Eye (tissue), 1 donor: ENCODE measurements at places on chromosomes 2 and 18.

DNA sequence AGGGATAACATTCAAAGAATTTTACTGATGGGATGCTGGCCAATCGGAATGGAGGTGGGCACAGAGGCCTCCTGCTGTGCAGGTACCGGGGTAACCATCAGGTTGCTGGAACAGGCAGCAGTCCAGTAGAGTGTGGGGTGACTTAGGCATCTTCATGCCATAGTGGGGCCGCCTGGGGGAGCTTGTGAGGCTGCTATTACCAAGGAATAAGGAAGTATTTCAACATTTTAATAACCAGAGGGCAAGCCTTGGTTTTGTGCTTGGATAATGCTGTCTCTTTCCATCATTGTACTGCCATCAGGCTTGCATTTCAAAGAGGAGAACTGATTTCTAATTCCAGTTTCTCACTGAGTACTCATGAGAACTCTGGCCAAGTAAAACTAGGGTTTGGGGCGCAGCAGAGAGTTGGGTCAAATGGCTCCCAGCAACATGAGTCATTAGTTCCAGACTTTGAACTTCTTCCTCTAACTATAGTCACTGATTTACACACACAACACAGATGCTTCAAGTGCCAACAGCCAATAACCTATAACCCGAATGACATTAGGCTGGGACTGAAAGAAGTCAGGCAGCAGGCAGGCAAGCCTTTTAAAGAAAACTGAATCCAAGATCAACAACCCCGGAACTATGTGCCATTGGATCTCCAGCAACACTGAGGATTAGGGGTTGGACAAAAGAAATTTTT, 56.1 kb upstream of the FHL2 start:
- DNase-seq, result no peak

- no peak for DNase-seq
Measured at GRCh38 chr2:18988631-18989232, 369.7 kb downstream of the OSR1 start.

DNA sequence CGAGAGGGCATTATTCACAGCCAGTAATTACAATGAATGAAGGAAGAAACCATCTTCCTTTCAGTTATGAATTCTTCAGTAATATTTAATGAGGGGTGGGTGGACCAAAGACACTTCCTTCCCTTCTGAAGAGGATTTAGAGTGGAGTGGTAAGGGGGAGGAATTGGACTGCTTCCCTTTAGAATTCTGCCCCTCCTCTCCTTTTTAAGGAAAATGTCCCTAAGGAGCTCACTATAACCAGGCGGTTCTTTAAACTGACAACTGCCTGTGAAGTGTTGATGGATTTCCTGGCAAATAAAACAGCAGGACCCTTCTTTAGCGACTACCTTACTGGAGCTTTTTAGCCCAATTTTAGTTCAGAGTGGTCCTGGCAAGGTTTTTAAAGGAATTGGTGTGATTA, 86.4 kb downstream of the LIMS1 start:
- peak; percentile 47 for DNase-seq

- DNase-seq, result peak; percentile 92
Measured at GRCh38 chr2:235746257-235746934, 252.6 kb downstream of the AGAP1 start.

- no peak for DNase-seq
Measured at GRCh38 chr2:3277748-3278520, 99.7 kb downstream of the EIPR1 start.

DNA sequence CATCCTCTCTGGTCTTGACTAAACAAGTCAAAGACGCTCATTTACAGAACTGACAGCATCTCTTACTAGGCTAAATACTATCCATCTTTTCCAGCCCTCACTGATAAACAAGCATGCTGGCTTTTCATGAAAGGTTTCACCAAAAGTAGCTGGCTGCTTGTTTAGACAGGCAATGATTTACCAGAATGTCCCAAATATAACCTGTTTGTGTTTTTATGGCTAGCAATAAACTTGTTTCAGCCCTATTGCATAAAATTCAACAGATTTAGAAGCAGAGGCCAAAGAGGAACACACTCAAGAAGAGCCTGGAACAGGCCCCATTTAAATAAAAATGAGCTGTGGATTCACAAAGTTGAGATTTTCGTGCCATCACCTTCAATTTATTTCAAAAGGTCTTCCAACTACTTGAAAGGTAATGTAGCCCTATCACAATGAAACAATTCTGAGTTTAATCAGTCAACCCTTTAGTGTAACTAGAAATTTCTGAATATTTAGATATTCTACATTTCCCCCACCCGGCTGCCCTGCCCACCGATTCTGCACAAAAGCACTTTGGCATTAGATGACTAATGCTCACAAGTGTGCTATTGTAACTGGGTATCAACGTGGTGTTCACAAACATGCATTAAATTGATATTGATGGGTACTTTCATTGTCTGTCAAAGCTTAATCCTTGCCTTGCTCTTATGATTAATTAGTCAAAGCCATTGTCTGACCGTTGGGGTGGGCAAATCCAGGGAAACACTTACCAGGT, 54.0 kb downstream of the ST6GAL2 start:
- DNase-seq, result no peak

- no peak for DNase-seq
Measured at GRCh38 chr2:15160201-15160991, 400.7 kb downstream of the NBAS start.

DNA sequence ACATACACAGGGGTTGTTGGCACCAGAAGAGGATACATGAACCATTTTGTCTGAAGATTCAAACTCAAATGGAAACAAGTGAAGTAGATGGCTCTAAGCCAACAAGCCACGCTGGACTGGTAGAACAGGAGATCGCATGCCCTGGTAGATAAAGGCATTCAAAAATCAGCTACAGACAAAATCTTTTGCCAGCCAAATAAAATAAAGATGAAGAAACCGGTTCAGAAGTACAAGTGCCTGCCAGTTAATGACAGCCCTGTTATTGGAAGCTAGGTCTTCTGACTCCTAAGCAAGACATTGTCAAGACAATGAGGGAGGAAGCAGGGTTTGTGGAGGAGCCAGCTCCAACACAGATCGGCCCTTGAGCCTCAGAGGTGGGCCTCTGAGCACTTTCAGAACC, 52.3 kb downstream of the EHD3 start:
- no peak for DNase-seq

DNA sequence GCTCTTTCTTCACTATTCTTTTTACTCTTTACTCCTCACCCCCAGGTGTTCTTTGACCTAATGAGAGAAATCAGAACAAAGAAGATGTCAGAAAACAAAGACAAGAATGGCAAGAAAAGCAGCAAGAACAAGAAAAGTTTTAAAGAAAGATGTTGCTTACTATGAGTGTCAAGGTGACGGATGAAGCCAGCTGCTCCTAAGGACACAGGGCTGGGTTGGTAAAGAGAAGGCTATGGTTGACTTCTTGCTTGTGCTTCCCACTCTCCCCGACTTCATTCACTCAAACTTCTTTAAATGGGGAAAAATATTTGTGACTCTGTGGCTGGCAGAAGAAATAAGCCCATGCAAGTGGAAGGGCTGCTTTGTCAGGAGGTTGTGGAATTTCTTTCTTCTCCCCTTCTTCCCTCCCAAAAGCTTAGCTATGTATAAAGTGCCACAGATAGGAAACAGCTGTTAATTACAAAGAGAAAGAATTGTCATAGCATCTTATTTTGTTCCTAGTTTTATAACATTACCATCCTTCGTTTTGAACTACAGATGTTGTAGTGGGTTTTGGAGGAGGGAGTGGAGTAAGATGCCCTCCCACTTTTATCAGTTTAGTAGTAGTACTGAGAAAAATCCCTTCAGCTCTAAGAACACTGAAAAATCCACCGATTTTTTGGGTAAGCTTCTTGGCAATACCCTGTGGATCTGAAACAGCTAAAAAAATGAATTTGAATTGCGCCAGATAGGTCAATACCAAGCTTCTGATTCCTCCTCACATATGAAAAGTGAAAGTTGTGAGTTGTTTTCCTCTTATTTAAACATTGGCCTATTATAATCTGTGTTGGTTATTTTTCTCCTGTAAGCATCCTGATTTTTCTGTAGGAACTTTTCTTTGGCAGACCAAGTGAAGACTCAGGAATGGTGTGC, 40.7 kb downstream of the RALB start:
- DNase-seq, result no peak

DNA sequence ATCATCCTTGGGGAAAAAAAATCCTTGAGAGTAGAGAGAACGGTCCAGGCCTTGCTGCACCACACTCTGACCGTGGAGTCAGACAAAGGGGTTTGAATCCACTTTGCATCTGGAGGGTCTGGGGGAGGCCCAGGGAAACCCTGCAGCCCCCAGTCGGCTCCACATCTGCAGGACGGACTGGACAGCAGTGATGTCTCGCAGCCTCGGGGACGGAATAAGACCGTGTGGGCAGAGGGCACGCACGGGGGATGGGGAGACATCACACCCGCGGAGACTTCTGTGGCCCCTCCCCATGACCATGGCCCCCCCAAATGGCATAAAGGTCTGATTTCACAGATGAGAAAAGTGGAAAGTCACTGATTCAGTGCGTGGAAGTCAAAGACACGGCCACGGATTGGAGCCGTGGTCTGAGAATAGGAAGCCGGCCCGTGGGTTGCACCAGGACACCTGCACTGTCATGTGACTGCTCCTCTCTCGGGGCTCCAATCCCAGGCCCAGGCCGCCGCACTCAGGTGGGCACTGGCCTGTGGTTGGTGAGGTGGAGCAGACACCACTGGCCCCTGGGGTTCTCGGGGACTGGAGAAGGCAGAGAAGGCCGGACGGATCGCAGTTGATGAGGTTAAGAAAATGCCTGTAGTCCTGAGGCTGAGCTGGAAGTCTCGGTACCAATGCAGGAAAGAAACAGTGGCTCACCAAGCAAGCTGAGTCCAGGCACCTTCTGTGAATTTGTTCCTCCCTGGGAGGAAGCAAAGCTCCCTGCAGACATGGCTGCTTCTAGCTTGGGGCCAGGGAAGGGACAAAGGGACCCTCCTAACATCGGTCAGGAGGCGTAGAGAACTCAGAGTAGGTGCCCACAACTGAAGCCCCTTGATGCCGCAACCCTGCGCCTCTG, 61.8 kb downstream of the RTP5 start:
- DNase-seq, result no peak

- peak; percentile 64 for DNase-seq
Measured at GRCh38 chr18:159037-159652, 788 bp downstream of the USP14 start.

DNA sequence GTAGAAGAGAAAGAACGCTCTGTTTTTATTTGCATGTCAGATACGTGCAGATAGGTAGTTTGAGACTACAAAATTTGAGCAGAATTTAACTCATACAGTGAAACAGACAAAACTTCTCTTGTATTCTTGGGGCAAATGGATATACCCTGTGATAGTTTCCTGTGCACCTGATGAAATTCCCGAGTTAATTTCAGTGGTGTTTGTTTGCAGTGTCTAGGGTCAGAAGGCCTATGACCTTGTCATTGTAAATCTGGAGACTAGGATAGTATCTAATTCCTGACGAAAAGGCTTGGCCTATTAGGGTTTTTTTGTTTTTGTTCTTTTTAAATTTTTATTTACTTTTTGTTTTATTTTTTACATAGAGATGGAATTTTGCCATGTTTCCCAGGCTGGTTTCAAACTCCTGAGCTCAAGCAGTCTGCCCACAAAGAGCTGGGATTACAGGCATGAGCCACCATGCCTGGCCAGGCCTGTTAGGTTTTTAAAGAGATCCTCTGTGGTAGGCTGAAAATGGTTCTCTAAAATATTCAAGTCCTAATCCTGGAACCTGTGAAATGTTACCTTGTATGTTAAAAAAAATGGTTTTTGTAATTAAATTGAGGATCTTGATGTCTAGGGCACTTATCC, 17.6 kb downstream of the LCLAT1 start:
- no peak for DNase-seq

- DNase-seq, result no peak
Measured at GRCh38 chr2:2269989-2270562, 61.0 kb downstream of the MYT1L start.

DNA sequence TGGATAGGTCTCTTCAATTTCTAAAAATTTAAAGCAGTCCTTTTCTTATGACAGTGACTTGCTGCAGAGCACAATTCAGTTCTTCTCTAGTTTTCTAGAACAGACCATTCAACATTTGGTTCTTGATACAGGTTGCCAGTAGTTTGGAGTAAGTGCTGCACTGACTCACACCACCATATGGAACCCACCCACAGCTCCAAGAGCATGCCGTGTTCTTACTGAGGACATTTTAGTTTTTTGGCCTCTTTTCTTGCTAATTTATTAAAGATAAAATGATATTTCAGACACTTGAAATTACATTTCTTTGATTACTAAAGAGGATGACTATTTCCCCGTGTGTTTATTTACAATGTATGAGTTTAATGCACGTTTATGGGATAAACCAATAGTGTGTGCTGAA, 120.0 kb downstream of the COL4A4 start:
- no peak for DNase-seq

DNA sequence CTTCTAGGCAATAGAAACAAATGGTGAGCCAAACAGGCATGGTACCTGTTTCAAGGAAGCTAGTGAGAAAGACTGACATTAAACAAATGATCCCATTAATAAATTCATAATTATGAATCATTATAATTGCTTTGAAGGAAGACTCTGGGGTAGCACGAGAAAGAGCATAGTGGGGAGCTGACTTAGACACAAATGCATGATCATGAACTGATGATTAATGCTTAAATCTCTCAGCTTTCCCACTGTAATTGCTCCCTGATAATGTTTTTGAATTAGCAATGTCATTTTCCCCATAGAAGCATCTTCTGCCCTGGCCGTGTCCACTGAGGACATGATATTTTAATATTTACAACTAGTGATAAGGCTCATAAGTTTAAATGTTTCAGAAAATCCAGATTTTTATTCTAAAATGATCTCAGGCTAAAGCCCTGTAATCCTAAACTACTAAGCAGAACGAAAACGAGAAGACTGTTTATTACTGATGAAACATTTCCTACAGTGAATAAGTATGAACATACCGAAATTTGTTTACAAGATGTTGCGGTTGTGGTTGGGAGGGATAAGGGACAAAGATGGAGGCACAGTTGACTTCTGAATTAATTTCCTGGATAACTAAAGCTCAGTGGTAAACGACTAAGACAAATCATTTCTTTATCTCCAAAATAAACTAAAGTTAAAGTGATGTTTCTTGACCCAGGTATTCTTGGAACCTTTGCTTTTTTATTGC, 47.3 kb upstream of the TACR1 start:
- no peak for DNase-seq

- peak; percentile 24 for DNase-seq
Measured at GRCh38 chr2:32135409-32135808, 30.3 kb upstream of the SLC30A6 start.

DNA sequence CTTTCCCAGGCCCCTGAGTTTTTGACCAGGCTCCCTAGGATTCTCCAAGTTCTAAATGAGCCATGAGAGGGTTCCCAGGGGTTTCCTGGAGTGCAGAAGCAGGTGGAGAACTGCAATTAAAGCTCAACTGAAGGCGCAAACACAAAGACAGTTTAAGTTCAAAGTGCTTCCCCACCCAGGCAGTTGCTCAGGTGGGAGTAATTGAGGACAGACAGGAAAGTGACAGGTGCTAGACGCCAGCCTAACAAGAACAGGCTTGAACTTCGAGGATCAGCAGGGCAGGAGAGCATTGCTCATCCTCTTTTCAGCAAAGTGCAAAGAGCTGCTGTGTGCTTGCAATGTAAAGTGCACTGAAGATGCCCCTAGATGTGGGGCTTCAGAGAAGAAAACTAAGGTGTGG, 77.2 kb upstream of the ST8SIA3 start:
- no peak for DNase-seq
